Aorta (tissue), 5 donors: ENCODE measurements at places on chromosomes 5 and 9. TPM values are rescaled to one million over a fixed set of nuclear protein-coding genes. Genes with fewer than 3 reads are reported as not detected.

MVB12B gene
- 14.7 TPM for total RNA-seq

- H3K4me1 ChIP-seq, result no peaks in the 10 kb centered on the region
- H3K27me3 ChIP-seq, result no peaks in the 10 kb centered on the region
- H3K4me3 ChIP-seq, result no peak overlapping the region
These were observed 21.7 kb upstream of the SPINK7 start for GRCh38 chr5:148290271-148291195.

TMEM252 gene
- total RNA-seq, result not detected

TSSK1B gene
- 0.18 TPM for total RNA-seq

DNA sequence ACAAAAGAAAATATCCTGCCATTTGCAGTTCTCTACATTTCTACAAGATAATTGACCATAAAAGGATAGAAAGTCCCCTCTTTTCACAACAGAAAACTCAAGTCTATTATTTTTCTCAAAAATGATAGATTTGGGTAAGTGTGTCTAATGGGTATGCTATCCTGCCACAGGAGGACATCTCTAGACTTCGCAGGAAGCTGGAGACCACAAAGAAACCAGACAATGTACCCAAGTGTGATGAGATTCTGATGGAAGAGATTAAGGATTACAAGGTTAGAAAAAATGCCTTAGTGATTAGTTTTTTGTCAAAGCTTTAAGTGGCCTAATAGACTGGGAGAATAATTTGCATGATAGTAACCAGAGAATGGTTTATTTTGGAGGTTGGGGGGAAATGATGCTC, 28.1 kb downstream of the RNF20 start:
- peaks cover 7% of the 10 kb centered on the region for H3K36me3 ChIP-seq
- H3K4me1 ChIP-seq, result no peaks in the 10 kb centered on the region
- no peak for DNase-seq
- no peaks in the 10 kb centered on the region for H3K27me3 ChIP-seq
- H3K4me3 ChIP-seq, result no peak overlapping the region
- H3K27ac ChIP-seq, result no peak overlapping the region

DNA sequence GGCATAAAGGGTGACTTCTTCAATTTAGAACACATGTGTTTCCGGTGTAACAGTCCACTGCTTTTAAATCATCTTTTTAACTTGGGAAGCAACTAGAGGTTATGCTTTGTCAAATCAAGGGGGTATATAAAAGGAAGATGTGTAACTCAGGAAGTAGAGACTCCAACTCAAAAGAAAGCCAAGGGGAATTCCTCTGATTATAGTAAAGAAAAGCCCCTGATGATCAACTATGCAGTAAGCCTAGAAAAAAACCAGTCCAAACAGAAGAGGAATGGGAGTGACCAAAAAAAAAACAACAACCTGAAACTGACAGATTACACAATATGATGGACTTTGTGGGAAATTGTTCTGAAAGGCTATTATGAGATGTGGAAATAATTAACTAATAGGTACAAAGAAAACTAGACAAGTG, 90.3 kb downstream of the AK8 start:
- no peaks in the 10 kb centered on the region for H3K36me3 ChIP-seq
- DNase-seq, result no peak

GRCh38 chr5:65721720-65722574, at the start of the genes NLN and SGTB:
NLN (plus strand) TSS chr5:65722205; CDS start chr5:65722374, 169 bp downstream.
SGTB (minus strand) TSS chr5:65722109; CDS start chr5:65720807, 1,302 bp downstream.
- peak; percentile 91 for DNase-seq
- H3K36me3 ChIP-seq, result no peaks in the 10 kb centered on the region
- H3K27me3 ChIP-seq, result no peaks in the 10 kb centered on the region
- H3K4me3 ChIP-seq, result peak within 1 kb of the TSS; percentile 93
- H3K4me1 ChIP-seq, result no peaks in the 10 kb centered on the region
- peak within 1 kb of the TSS; percentile 32 for H3K27ac ChIP-seq

GRCh38 chr5:123367739-123368138, 55.5 kb downstream of the CEP120 start:
- H3K36me3 ChIP-seq, result no peaks in the 10 kb centered on the region
- no peaks in the 10 kb centered on the region for H3K4me1 ChIP-seq
- H3K27me3 ChIP-seq, result no peaks in the 10 kb centered on the region
- DNase-seq, result no peak

DMRT2 gene
- not detected for total RNA-seq

DNA sequence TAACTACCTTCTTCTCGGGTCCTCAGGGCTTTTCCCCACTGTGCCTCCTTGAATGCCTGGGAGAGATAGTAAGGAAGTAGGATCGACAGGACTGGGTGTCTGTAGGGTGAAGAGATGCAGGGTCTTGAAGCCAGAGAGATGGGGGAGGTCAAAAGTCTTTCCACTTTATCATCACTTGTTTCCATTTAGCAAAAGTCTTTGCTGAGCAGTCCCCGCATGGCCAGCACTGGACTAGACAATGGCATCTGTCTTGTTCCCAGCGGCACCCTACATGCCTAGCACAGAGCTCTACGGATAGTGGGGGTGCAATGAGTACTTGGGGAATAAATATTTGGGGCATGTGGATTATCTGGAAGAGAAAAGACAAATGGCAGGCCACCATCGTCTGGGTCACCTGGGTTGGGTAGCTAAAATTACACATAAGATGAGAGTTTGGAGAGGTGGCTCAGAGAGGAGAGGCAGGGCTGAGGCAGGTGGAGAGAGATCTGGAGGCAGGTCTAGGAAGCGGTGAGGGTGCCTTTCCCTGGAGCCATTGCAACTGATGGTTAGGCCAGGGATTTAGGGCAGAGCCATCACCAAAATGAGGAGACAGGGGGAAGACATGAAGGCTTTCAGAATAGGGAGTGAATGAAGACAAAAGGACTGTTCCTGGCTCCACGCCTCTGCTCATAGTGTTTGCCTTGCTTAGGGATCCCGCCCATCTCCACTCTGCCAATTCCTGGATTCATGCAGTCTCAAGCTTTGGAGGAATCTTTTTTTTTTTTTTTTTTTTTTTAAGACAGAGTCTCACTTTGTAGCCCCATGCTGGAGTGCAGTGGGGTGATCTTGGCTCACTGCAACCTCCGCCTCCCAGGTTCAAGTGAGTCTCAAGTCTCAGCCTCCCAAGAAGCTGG, 250.8 kb upstream of the KLF4 start:
- H3K36me3 ChIP-seq, result no peaks in the 10 kb centered on the region
- H3K27ac ChIP-seq, result no peak overlapping the region
- DNase-seq, result peak; percentile 79
- no peaks in the 10 kb centered on the region for H3K4me1 ChIP-seq
- H3K4me3 ChIP-seq, result no peak overlapping the region
- H3K27me3 ChIP-seq, result no peaks in the 10 kb centered on the region

GCNT4 gene
- total RNA-seq, result 5.6 TPM
